Inflammatory macrophage treated with lipopolysaccharide for 4 hours (primary cell): ENCODE measurements at places on chromosomes 2 and 18.

DNA sequence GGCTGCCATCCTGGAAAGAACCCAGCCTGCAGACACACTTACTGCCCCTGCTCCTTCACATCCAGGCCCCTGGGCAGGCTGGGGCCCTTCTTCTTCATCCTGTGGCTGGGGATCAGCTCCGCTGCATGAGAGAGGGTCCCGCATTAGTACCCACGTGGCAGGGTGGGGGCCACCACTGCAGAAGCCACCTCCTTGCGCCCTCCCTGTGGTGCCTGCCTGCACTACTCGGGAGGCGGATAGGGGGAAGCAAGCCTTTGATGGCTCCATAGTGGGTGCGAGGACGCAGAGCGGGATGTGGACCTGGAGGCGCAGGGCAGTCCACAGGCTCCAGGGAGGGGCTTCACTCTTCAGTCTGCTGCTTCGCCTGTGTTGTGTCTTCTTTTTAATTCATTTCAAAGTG is 46.7 kb downstream of the GPC1 start:
- no peak for DNase-seq

- DNase-seq, result no peak
Observed at GRCh38 chr18:617970-618504, 21.2 kb downstream of the CLUL1 start.

DNA sequence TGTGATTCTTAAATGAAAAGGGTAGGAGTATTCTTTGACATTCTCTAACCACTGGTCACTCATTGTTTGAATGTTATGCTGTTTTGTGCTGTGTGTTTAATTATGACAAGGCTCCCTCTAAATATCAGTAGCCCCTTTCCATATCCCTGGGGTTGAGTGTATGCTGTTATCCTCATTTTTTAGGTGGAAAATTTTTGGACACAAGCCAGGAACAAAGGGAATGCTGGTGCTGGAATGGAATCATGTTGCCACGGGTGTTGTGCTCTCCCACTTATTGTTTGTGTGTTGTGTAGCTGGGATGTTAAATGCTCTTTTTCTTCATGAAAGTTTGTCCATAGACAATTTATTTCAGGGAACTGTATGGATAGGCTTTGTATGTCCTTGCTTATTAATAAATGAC is 43.3 kb downstream of the ZNF532 start:
- DNase-seq, result no peak

GRCh38 chr2:3301001-3301400 is 76.6 kb downstream of the EIPR1 start:
- DNase-seq, result no peak

GRCh38 chr2:101361121-101361520 is 26.2 kb downstream of the CREG2 start:
- peak; percentile 83 for DNase-seq

GRCh38 chr2:97928591-97928990 is 67.2 kb downstream of the TMEM131 start:
- DNase-seq, result no peak

DNA sequence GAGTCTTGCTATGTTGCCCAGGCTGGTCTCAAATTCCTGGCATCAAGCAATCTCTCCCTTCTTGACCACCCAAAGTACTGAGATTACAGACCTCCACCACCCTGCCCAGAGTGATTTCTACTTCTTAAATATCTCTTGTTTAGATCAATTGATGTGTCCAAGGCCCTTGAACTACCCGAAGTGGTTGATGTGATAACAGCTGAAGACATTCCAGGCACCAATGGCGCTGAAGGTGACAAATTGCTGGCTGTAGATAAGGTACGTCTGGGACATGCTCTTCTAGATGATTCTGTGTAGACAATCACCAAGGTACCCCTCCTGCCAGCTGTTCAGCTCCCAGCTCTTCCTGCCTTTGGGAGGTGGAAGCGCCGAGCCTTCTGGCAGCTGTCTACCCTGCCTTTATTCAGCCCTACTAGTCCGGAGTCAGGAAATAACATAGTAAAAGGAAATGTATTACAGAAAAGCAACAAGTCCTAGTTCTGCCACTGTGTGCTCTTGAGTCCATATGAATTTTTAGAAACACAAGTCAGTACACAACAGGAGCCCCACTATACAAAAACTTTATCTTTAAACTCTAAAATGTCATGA is 61.3 kb upstream of the BZW1 start:
- no peak for DNase-seq

DNA sequence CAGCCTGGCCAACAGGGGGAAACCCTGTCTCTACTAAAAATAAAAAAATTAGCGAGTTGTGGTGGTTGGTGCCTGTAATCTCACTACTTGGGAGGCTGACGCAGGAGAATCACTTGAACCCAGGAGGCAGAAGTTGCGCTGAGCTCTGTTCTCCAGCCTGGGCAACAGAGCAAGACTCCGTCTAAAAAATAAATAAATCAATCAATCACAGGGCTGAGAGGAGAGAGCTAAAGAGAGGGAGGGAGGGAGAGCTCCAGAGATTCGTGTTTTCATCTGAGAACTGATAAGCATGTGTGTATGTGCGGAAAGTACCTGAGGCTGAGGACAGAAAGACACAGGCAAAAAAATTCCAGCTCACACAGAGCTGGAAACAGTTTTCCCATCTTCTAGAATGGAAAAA is 37.2 kb upstream of the DYNC2LI1 start:
- no peak for DNase-seq
